Stimulated activated CD8-positive, alpha-beta memory T cell treated with anti-CD3 and anti-CD28 coated beads, Interleukin-7, amount 100 ng/mL, for 24 hours (primary cell): ENCODE measurements at places on chromosomes 7 and 10.

DNA sequence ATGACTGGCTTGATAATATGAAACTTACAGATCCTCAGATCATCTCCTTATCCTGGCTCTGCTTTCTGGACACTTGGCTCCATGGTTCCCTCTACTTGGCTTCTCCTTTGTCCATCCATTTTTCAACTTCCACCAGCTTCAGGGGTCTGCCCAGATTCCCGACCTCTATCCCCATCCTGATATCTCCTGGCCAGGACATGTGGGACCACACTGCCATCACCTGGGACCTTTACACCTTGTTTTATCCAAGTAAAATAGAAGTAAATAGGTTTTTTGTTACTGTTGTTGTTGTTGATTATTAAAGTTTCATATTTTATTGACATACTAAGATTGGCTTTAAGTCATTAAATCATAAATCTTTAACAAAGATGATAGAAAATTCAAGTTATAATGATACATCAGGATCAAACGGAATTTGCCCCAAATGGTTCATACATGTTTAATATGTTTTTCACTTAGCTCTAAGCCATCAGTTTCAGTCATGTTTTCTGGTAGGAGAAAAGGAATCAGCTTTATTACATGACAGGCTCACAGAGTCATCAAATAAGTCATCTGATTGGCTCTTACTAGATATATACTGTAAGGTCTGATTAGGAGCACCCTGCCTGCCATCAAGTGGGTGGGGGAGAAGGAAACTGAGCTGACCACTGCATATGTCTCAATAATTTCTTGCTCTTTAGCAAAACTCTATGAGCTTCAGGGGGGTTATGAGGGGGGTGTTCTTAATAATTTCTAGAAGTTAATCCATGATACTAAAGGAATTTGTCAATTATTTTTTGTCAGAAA, 111.5 kb upstream of the AHR start:
- DNase-seq, result no peak

- DNase-seq, result no peak
These were observed 1.9 kb downstream of the PIK3AP1 start for GRCh38 chr10:96718304-96718990.

GRCh38 chr7:78149787-78150186, 351.2 kb downstream of the PHTF2 start:
- DNase-seq, result no peak

DNA sequence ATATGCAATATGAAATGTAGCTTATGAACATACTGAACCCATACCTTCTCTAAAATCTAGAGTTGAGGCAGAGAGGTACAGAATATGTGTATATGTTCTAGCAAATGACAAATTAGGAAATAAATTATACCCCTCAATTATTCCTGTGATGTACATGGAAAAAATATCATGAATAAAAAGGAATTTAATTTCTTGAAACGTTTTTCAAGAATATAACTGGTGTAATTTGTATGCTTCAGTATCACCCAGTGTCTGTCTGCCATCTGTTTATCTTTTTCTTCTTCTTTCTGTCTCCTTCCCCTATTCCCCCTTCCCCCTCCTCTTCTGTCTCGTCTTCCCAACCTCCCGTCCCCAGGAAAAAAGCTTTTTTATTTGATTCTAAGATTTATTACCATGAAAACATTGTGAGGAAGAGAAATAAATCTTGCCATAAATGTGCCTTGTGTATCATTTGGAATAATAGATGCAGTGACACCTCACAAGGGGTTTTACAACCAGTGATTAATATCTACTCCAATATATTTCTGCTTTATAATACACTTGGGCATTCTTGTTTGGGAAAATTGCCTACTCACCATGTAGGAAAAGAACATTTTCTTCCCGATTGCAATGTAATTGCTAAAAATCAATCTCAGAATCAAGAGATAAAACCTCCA, 12.2 kb downstream of the LANCL2 start:
- no peak for DNase-seq

DNA sequence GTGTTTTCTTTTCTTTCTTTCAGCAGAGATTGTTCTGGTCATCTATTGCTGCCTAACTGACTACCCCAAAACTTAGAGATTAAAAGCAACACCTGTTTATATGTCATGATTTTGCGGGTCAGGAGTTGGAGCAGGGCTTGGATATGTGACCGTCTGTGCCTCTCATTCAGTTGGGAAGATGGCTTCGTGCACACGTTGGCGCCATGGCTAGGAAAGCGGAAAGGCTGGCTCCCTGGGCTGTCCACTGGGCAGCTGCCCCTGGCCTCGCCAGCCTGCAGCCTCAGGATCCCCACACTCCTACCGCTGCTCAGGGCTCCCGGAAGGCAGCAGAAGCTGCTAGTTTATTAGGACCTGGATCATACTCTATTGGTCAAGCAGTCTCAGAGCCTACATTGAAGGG, 638.1 kb upstream of the FOXK1 start:
- DNase-seq, result no peak

DNA sequence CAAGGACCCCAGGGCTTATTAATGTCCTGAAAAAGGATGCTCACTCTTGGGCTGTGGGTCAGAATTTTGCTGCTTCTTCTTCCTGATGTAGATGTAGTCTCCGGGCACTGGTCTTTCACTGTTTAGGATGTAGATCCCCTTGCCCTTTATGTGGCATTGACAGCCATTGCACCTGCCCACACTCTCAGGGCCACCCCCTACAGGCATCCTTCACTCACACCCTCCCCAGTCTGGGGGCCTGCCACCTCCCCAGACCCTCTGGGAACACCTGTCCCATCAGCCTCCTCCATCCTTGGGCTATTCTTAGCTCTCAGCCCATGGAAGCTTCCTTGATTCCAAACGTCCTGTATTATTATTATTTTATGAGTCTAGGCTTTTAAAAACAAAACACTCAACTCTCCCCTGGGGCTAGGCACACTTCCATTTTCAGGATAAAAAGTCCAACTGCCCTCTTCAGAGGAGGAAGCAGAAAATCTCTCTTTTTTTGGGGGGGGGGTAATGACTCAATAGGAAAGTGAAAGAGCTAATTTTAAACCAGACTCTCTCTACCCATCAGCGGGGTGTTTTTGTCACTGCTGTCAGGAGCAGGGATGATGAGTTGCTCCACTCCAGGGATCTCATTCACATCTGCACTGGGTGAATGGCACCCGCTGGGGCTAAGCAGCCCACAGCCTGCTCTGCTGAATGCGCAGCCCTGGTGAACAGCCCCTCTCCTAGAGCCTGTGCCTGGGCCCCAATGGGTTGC, 11.5 kb upstream of the KLRG2 start:
- no peak for DNase-seq

- DNase-seq, result no peak
These were observed 47.4 kb upstream of the CHST3 start for GRCh38 chr10:71916827-71917226.

DNA sequence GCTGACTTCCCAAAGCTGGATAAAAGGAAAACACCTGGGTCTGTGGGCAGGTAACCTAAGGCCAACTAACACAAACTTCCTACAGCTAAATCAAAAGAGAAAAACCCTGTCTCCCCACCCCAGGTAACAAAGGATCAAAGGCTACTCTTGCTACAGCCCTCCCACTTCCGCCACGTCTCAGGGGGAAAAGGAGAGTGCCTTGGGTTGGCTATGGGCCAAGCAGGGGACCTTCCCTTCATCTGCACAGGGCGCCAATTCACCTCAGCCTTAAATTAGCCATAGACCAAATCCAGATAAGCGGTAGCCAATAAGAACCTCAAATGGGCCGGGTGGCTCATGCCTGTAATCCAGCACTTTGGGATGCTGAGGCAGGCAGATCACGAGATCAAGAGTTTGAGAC, 69.1 kb upstream of the LANCL2 start:
- DNase-seq, result no peak

- DNase-seq, result no peak
These were observed 3.0 kb upstream of the CCDC136 start for GRCh38 chr7:128788446-128789412.

- DNase-seq, result no peak
These were observed 58.8 kb upstream of the ABLIM1 start for GRCh38 chr10:114716811-114717404.

DNA sequence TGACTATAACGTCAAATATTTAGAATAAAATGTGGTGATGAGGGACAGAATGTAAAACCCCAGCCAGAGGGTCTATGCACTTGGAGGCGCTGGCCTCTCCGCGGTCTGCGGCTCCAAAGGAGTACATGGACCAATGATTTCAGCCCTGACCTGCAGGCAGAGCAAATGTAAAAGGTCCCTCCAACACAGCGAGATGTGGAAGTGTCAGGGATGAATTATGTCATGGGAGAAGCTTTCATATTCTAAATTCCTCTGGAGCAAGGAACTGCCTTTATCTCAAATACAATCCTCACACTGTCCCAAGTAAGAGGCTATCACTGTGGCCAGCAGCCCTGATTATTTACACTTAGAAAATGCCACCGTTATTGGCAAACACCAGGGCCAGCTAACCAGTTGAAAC, 139.4 kb downstream of the GFRA1 start:
- DNase-seq, result no peak

- no peak for DNase-seq
These were observed 27.3 kb downstream of the DENND11 start for GRCh38 chr7:141674702-141675101.

DNA sequence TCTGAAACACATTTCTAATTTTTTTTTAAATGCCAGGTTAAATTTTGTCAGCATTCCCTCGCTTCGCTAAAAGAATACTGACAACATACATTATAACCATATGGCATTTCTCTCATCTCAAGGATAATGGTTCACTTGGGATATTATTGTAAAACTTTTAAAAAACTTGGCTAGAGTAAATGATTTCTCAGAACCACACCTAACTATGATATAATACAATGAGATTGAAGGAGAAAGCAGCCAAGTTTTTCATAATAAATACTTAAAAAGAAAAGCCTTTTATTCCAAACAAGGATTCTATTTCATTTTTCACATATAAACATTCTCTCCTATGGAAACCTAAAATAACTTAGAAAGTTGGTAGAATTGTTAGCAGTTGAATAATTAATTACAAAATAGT, 413.9 kb downstream of the HGF start:
- no peak for DNase-seq

DNA sequence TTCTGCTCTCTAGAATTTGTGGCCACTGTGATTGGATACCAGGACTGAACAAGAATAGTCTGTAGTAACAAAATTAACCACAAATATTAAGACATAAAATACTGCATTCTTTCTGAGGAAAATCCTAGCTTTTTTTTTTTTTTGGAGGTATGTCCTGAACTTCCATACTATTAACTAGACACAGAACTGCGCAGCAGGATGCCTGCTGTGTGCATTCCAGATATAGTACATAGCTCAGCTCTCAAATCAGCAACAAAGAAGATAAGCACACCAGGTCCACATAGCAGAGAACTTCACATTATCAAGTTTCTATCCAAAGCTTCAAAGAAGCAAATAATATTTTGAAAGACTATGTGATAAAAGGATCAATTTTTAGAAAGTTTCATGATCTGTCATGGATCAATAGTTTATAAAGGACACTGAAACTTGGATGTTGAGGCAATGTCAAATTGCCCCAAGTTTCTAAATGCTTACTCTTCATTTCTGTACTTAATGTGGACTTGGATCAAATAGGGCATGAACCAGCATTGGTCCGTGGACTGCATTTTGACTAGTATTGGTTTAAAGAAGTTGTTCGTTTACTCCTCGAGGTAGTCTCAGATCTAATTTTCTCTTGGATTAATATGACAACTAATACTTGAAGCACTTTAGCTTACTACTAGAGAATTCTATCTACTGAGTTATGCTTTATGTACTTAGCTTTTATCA, 15.4 kb downstream of the NAMPT start:
- DNase-seq, result no peak

- DNase-seq, result peak; percentile 47
These were observed at the start of gene TSPAN15 for GRCh38 chr10:69451209-69451783. Gene TSPAN15 (plus strand): TSS chr10:69451465. CDS start chr10:69451595, 130 bp downstream.

DNA sequence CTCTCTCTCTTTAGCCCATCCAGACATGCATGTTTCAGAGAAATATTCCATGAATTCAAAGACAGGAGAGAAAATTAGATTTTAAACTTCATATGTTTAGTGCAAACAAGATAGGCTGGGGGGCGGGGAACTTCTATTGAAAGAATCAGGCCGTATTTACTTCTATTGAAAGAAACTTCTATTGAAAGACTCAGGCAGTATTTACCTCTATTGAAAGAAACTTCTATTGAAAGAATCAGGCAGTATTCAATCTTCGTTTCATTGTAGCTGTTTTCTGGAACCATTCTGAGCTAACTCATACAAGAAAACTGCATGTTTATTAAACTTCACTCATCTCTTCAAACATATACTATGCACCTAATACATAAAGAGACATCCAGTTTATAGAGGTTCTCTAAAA, 123.1 kb downstream of the TYW1B start:
- DNase-seq, result no peak

DNA sequence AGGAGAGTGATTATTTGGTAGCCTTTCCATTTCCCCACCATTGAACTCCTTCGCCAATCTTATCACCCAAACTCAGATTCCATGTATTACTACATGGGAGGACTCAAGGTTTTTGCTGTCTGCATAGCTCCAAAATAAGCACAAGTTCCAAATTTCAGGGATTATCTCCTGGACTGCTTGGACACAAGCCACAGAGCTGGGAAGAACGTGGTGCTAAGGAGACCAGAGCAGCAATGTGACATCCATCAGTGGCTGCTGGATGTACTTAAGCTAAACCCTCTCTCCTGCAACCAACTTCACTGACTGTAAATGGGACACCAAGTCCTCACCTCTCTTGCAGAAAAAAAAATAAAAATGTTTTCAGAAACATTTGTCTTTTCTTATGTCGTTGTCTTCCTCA, 56.3 kb downstream of the NRP1 start:
- DNase-seq, result no peak

DNA sequence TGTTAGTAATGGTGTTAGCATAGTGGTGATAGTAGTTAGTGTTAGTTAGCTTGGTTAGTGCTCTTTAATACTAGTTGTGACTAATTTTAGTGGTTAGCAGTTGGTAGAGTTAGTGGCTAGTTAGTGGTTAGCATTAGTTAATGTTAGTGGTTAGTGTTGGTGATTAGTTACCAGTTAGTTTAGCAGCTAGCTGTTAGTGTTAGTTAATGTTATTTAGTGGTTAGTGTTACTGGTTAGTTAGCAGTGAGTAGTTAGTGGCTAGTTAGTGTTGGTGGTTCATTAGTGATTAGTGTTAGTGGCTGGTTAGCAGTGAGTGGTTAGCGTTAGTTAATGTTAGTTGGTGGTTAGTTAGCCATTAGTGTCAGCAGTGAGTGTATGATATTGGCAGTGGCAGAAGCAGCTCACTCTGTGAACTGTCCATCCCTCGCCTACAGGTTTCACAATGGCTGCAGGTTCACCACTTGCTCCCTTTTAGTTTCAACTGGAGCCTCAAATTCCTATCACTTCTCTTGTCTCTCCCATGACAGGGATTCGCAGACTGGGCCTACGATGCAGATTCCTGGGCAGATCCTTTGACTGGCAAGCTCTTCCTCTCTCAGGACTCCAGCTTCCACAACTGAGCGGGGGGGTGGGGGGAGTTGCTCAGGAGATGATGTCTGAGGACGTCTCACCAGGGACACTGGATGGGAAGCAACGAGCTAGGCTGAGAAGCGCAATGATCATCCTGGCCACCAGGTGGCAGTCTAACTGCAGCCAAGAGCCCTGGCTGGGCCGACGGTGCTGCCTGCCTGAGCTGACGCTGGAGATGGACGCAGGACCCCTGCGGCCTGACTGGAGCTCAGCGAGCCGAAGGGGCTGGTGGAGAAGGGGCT, 19.5 kb downstream of the GHRHR start:
- DNase-seq, result peak; percentile 66
